ENCODE measurements at places on chromosomes 1 and 21.

DNA sequence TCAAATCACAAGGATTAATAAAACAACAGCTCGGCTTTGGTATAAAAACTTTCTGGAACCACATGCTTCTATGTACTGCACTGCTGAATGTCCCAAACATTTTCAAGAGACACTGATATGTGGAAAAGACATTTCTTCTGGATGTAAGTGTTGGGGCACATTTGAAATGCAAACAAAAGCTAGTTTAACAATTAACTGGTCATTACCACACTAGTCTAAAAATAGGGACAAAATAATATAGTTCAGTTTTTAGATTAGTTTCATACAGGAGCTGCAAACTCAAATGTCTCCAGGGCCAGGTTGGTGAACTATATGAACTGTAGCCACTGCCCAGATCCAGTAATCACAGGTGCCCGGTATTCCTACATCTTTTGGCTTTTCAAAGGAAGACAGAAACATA lies 3.2 kb downstream of the IL23R start:
- DNase-seq: no peak

DNA sequence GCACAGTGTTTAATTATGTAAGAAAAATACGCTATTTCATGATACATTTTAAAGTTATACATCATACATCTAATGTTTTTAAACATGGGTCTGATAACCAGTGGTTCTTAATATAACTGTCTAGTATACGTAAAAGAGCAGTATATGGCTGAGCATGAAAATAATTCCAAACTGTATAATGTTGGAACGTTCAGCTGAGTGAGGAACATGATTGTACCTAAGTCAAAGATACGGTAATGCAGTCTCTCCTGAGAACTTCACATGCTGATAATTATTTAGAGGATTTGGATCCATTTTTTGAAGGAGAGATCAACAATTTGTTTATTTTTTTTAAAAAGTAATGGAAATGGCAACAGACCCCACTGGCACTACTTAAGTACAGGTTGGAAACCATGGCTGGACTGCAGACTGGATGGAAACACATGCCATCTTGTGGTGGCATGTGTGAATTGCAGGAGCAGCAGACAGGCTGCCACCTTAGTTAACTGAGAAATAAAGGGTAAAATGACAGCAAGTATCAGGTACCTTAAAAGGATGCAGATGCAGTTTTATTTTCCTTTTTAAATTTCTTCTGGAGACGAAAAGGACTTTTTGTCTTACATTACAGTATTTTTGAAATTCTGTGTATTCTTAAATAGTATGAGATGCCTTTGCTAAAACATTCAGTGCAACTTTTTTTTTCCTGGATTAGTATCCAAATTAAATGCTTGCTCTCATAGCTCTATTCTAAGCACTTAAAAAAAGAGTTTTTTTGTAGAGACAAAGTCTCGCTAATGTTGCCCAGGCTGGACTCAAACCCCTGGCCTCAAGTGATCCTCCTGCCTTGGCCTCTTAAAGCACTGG lies 73.8 kb downstream of the MTR start:
- DNase-seq: peak; percentile 34

GRCh38 chr1:20932437-20932977 lies 145.4 kb upstream of the HP1BP3 start:
- no peak for DNase-seq

DNA sequence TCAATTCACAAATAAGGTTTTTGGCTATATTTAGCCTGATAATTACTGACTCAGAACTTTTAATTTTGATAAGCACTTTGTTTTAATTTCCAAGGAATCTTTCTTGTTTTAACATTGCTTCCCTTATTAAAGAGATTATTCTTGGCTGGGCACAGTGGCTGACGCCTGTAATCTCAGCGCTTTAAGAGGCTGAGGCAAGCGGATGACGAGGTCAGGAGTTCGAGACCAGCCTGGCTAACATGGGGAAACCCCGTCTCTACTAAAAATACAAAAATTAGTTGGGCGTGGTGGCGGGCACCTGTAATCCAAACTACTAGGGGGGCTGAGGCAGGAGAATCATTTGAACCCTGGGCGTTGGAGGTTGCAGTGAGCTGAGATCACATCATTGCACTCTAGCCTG lies 13.8 kb downstream of the ALG14 start:
- no peak for DNase-seq

DNA sequence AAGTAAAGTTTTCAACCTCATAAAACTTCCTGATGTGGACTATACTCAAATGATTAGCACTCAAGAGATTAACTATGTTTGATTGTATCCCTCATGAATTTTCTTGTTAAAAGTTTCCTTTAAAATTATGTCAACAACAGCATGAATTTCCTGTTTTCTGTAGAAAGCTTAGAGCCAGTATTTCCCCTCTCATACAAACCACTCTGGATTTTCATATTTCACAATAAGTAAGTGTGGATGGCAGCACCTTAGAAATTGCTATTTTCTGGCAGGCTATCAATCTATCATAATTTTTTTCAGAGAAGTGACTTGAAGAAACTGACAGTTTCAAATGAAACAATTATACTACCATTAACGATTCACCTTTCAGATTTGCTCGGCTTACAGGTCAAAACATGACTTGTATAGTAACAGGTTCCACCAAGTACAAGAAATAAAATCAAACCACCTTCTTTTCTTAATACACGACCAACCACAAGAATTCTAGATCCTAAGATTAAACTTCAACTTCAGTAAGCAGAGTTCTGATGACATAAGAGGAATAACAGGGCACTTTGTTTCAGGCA lies 20.8 kb downstream of the ELK4 start:
- no peak for DNase-seq

DNA sequence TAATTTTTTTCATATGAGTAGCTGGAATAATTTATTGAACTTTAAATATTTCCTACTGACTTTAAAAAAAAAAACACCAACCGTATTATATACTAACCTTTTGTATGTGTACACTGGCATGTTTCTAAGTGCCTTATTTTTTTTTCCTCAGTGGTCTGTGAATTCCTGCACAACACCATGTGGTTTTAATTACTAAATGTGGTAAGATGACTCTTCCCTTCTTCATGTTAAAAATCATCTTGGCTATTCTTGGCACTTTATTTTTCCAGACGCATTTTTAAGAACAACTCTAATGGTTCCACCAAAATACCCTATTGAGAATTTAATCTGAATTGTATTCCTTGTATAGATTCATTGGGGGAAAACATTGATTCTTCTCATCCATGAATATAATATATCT lies 28.4 kb downstream of the PPP2R5A start:
- no peak for DNase-seq

DNA sequence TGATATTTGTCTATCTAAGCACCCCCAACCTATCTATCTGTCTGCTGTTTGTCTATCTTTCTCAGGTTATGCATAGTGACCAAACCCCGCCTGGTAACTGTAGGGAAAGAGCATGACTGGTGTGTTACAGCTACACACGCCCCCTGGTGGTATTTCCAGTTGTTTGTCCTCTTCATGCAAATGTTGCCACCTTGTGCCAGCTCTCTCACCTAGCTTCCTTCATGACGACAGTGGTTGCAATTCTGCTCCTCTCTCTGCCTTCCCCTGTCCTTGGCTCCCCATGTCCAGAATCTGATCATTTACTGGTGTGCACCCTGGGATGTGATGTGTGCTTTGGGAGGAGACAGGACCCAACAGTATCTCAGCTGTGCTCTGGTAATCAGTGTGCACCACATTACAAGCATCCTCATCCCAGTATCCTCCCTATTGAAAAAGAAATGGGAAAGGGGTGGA lies 8.1 kb upstream of the INKA2 start:
- DNase-seq: peak; percentile 58

DNA sequence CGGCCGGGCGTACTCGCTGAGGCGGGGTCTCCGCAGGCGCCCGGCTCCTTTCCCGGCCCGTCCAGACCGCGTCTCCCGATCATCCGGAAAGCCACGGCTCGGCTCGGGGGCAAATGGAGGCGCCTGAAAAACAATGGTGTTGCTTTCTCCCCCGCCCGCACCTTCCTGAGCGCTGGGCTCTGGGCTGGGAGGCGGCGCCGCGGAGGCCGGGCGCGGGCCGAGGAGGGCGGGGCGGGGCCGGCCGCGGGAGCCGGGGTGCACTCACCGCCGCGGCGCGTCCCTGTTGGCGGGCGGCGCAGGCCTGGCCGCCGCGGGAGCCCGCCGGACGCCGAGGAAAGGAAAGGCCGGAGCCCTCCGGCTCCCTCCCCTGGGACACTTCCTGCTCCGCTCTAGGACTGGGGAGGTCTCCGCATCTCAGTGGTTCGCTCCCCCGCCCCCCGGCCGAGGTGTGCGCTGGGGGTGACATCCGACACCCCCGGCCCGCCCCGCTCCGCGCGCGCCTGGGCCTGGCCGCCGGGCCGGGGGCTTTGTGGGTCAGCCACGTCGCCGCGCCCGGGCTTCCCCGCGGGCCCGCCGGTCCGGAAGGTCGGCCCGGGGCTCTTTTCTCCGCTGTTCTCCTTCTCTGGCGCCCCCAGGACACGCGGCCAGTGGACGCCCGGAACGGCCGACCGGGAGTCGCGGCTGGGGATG lies at the start of gene ZNF496:
Gene ZNF496, minus strand, starts transcription at position 343 of the 690 bp plus-strand sequence. CDS start 2,289 bp downstream, outside the sequence.
- peak; percentile 82 for DNase-seq

GRCh38 chr1:214429951-214430770 lies 121.2 kb downstream of the PTPN14 start:
- DNase-seq: no peak

DNA sequence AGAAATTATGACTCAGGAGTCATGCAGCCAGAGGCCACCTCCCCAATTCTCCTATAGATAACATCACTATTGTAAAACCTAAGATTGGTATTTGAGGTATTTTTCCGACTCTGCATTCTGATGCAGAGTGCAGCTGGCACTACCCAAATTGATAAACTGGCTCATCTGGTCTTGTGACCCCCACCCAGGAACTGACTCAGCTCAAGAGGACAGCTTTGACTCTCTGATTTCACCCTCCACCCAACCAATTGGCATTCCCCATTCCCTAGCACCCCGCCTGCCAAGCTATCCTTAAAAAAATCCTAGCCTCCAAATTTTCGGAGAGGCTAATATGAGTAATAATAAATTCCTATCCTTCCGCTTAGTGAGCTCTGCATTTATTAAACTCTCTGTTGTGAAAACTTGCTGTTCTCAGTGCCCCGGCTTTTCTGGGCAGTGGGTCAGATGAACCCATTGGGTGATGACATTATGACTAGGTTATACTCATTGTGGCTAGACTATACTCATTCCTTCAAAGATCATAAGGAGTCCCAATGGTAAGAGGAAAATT lies 39.4 kb upstream of the EPS15 start:
- DNase-seq: no peak

- DNase-seq: no peak
Measured at GRCh38 chr1:222867316-222867715, 52.5 kb downstream of the DISP1 start.

- DNase-seq: peak; percentile 3
Measured at GRCh38 chr1:97820470-97821188, 100.2 kb downstream of the DPYD start.

DNA sequence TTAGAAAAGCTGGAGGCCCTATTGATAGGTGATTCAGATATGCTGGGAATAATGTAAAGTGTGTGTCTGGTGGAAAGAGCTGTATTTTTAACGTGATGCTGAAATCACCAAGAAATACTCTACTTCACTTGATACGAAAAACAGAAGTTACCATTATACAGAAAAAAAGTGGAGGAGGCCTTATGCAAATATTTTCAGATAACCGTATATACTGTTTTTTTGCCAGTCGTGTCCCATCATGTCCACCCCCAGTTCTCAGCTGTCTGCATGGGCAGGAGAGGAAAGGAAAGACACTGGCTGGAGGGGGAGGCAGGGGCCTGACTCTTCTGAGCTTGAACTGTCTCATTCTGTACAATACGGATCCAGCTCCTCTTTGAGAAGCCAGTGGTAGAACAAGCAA lies 51.1 kb downstream of the KCNJ6 start:
- no peak for DNase-seq

- no peak for DNase-seq
Measured at GRCh38 chr21:42734323-42734971, 81.0 kb downstream of the PDE9A start.

DNA sequence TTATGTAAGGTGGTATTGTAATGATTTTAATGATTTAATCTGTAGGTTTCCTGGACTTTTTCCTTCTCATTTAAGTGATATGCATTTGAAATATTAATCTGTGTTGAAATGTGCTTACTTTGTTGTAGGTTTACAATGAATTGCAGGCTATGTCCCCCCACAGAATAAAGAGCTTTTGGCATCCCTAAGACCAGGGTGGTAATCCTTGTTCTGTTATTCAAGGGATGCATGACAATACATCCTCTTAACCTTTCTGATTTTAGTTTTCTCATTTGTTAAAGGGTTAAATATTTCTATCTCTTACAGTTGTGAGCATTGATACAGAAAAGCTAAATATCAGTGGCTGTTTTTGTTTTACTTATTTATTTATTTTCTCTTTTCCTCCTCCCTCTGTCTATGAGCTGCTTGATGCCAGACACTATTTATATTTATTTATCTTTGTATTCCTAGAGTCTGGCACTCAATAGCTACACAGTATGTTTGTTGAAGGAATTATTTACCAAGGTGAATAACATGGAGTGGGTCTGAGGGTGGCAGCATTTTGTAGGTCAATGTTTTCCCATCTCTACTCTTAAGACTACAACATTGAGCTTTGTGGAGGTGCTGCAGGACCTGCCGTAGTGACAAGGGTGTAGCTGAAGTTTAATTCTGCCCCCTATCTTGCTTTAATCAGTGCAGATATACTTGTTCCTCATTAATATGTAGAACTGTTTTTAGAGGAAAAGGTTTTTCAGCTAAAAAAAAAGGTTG lies 19.9 kb upstream of the ADGRL2 start:
- no peak for DNase-seq

- DNase-seq: no peak
Measured at GRCh38 chr1:209433649-209434031, 149.9 kb upstream of the CAMK1G start.

GRCh38 chr1:42141978-42142377 lies 11.2 kb upstream of the GUCA2B start:
- DNase-seq: no peak

DNA sequence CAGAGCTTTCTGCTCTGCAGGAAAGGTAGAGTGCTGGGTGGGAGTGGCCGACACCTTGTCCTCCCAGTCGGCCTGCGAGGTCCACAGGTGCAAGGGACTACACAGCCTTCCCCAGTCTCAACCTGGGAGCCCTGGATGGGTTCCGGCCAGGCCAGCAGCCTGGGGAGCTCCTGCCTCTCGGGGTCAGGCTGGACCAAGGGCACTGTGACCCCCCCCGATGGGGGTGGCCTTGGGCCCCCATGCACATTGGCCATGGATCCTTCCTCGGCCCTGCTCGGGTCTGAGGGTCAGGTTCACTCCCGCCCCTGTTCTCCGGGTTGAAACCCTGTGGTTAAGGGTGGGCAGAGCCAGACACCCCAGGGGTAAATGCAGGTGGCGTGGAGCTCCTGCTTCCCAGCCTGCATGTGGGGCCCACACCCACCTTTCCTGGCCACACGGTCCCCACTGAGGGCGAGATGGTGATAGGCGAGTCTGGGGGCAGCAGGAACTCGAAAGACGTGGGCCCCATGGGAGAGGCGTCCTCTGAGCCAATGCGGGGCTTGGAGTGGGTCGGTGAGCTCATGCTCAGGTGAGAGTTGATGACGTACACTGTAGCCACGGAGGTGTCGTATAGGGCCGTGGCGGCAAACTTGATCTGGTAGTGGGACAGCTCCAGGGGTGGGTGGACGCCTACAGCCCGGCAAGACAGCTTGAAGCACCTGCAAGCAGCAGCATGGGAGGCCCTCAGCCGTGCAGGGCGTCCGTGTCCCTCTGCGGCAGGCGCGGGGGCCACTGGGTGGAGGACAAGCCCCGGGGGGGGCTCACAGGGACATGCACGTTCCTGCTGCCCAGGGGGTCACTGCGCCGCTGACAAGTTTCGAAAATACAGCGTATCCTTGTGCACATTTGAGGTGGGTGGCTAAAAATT lies 10.8 kb upstream of the TMEM52 start:
- DNase-seq: no peak

- DNase-seq: no peak
Measured at GRCh38 chr1:114468710-114469468, 42.1 kb downstream of the TRIM33 start.
